ENCODE measurements at places on chromosomes 7 and 10.

DNA sequence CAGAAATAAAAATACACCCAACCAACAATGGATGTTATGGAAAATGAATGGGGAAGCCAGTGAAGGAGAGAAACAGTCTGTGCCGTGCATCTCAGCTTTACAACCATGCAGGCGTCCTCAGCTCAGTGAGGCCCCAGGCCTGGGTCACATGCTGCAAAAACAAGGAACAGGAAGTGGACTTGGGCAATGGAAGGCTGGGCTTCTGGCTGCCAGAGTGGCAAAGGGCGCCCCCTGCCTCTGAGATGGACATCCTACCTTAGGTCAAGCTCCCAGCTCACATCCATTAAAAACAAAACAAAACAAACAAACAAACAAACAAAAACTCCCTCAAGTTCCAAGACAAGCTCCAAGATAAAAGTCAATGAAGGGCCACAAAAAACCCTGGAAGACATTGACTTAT is 54.7 kb upstream of the AFAP1L2 start:
- no peak for DNase-seq

DNA sequence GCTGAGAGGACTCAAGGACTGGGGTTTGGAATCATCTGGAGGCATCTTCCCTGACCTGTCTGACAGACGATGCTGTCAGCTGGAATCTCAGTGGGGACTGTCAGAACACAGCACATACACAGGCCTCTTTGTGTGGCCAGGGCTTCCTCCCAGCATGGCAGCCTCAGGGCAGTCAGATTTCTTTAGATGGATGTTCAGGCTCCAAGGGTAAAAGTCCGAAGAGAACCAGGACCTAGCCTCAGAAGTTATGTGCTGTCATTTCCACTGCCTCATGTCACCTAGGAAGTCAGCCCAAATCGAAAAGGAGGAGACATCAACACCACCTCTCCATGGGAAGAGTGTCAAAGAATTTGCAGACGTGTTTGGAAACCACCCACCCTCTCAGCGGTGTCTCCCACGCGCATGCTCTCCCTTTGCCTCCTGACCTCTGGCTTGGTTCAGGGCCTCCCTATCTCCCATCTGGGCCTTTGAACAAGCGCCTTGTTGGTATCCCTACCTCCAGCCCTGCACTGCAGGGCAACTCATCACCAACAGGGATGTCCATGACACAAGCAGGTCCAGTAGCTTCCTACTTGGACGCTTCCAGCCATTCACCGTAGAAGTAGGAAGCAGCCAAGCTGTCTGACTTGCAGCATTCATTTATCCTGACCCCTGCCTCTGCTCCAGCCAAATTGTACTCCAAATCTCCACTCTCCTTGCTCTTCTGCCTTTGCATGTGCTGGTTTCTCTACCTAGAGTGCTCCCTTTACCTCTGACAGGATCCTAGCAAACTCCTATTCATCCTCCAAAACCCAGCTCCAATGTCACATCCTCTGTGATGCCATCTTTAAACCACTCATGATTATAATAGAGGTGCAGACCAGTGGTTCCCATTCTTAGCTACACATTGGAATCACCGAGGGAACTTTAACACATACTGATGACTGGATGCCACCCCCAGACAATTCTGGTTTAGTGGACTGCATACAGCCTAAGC is 121.6 kb downstream of the OAT start:
- no peak for DNase-seq

DNA sequence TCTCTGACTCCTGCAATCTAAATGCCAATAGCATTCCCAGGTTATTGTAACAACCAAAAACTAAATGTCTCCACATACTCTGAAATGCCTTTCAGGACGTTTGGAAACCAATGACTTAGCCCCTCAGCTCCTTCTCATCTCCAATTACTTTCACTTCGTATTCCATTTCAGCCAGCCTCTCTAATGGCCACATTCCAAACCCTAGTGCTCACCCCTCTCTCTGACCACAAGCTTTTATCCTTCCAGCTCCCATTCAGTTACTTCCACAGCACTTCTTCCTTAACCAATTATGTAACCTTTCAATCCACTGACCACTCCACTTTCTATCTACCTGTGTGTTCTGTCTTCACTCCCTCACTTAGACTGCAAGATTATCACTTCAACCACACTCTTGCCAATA is 4.3 kb downstream of the NOC3L start:
- DNase-seq, result no peak

GRCh38 chr7:104032486-104032885 is 43.0 kb upstream of the RELN start:
- no peak for DNase-seq

- DNase-seq, result no peak
Measured at GRCh38 chr7:130598056-130598455, 70.5 kb downstream of the COPG2 start.

DNA sequence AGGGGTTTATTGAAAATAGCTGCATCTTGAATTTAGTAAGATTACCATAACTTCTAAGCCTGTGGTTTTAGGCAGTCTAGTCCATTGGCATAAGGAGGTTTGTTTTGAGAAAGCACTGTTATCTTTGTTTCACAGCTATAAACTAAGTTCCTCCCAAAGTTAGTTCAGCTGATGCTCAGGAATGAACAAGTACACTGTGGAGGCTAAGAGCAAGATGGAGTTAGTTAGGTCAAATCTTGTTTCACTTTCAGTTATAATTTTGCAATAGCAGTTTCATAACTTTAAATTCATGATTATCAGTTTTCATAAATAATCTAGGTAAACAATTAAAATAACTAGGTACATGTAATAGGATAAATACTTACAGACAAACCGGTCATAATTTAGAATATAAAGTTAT is 15.4 kb downstream of the SEC61G start:
- no peak for DNase-seq
